ENCODE measurements at places on chromosomes 6 and 20. TPM values are rescaled to one million over a fixed set of nuclear protein-coding genes. Genes with fewer than 3 reads are reported as not detected.

The KHDC1L gene
- polyA plus RNA-seq: 0.77 TPM

The TPD52L2 gene
- 90.8 TPM for polyA plus RNA-seq

The MLN gene
- not detected for polyA plus RNA-seq

The SAMD5 gene
- polyA plus RNA-seq: not detected

The ELOVL5 gene
- polyA plus RNA-seq: 85.2 TPM

The XKR7 gene
- polyA plus RNA-seq: not detected

GRCh38 chr6:24273096-24273870 lies 84.6 kb downstream of the DCDC2 start:
- H3K27ac ChIP-seq: no peak overlapping the region
- H3K4me1 ChIP-seq: no peaks in the 10 kb centered on the region
- no peaks in the 10 kb centered on the region for H3K36me3 ChIP-seq
- DNase-seq: no peak
- no peak overlapping the region for H3K4me3 ChIP-seq
- H3K27me3 ChIP-seq: peaks cover 2% of the 10 kb centered on the region

DNA sequence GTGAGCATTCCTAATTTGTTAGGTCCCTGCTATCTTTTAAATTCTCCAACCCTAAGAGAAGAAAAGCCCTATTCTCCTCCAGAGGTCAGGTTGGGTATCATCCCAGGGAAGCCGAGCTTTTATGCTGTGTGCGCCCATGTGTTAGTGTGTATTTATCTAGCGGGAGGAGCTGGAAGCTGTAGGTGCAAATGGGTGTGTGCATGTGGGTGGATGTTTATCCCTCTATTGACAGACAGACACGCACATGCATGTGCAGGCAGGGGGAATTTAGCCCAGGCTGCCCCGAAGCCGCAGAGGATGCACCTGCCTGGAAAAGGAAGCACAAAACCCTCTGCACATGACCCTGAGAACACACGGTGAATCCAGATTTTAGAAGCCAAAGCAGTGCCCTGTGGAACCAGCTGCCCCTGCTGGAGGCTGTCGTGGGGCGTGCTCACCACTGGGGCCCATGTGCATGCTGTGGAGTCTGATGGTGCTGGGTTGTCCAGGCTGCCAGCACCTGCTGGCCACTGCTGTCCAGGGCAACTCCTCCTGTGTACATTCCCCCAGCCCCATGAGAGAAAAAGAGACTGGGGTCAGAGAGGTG lies 397.5 kb downstream of the TAF4 start:
- H3K36me3 ChIP-seq: no peaks in the 10 kb centered on the region
- H3K27ac ChIP-seq: no peak overlapping the region
- H3K4me3 ChIP-seq: no peak overlapping the region

- no peak for DNase-seq
- H3K4me1 ChIP-seq: no peaks in the 10 kb centered on the region
- H3K36me3 ChIP-seq: no peaks in the 10 kb centered on the region
Measured at GRCh38 chr6:165704045-165704748, 41.2 kb upstream of the PDE10A start.

- H3K4me1 ChIP-seq: no peaks in the 10 kb centered on the region
- no peak overlapping the region for H3K4me3 ChIP-seq
- peaks cover 4% of the 10 kb centered on the region for H3K27me3 ChIP-seq
- no peaks in the 10 kb centered on the region for H3K36me3 ChIP-seq
- no peak overlapping the region for H3K27ac ChIP-seq
Measured at GRCh38 chr6:122678841-122679240, 68.6 kb downstream of the PKIB start.

- no peaks in the 10 kb centered on the region for H3K36me3 ChIP-seq
- no peak overlapping the region for H3K4me3 ChIP-seq
- DNase-seq: no peak
Measured at GRCh38 chr6:7809346-7809745, 83.4 kb downstream of the BMP6 start.

DNA sequence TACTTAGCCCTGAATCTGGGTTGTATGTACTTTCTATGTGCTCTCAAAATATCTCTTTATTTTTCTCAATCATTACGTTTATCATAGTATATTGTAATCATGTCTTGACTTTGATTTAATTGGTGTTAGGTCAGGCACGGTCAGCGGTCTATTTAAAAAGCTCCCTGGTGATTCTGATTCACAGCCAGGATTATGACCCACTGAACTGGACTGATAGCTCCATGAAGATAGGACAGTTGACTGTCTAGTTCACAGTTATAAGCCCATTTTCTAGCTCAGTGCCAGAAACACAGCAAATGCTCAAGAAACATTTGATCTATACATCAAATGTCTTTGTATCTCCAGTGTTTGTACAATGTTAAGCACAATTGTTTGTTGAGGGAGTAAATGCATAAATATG lies 111.5 kb upstream of the CCN2 start:
- H3K36me3 ChIP-seq: no peaks in the 10 kb centered on the region
- no peak overlapping the region for H3K27ac ChIP-seq
- no peak overlapping the region for H3K4me3 ChIP-seq
- DNase-seq: no peak
- no peaks in the 10 kb centered on the region for H3K27me3 ChIP-seq

GRCh38 chr20:44706301-44707017 lies 8.7 kb upstream of the CCN5 start:
- no peaks in the 10 kb centered on the region for H3K4me1 ChIP-seq
- peak overlapping the region; percentile 46 for H3K27ac ChIP-seq
- no peaks in the 10 kb centered on the region for H3K36me3 ChIP-seq
- no peaks in the 10 kb centered on the region for H3K27me3 ChIP-seq
- no peak for DNase-seq

DNA sequence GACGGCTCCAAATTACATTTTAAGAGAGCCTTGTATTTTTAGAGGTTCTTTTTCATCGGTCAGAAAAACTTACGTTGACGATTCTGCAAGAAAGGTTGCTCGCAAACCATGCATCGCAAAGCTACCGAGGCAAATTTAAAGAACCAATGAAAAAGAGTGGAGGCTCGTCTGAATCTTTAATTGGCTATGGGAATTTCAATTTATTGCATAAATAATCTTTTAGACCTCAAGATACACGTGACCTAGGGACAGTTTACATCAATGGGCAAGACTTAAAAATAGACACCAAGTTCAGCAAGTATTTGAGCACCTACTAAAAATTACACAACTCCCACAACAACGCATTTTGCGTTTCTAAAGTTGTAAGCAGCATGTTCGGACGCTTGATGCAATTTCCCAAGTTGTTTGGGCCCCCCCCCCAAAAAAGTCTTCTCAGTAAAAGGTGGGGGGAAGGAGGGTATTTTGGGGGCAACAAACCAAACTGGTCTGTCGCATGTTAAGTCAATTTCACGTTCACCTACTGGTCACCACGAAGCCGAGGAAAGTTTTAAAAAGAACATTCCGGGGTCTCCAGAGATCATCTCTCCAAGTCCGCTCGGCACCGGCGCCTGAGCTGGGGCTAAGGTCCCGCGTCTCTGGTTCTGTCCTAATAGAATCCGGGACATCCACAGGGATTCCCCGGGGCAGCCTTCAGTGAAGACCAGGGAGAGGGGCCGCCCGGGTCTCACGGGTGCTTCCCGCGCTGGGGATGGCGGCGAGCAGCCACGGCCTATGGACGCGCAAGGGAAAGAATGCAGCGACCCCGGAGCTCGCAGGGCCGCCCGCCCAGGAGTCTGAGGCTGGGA lies 851 bp downstream of the SNX5 start:
- peaks cover 9% of the 10 kb centered on the region for H3K27me3 ChIP-seq
- H3K4me3 ChIP-seq: peak overlapping the region; percentile 88
- H3K27ac ChIP-seq: peak overlapping the region; percentile 96
- peaks cover 3% of the 10 kb centered on the region for H3K36me3 ChIP-seq
- peaks cover 86% of the 10 kb centered on the region for H3K4me1 ChIP-seq
- DNase-seq: peak; percentile 16

- H3K4me3 ChIP-seq: no peak overlapping the region
- no peak for DNase-seq
- H3K4me1 ChIP-seq: no peaks in the 10 kb centered on the region
Measured at GRCh38 chr6:149456311-149457021, 28.3 kb downstream of the ZC3H12D start.

DNA sequence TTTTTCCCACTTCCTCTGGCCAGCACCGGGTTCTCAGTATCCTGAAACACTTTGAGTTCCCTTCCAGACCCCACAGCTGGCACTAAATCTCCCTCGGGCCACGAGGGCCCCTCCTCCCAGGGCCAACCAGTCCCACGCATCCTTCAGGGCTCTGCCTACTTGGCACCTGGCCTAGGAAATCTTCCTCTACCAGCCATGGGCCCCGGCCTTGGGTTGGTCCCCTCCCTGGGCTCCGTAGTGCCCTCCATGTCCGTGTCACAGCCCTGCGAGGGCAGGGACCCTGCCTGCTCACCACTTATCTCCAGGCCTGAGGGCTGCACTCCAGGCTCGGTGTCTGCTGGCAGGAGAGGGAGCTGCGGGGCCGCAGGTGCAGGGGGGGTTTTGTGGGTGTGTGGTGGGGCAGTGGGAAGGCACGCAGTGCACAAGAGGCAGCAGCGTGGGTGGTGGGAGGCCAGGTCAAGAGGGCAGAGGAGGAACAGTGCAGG lies 48.8 kb upstream of the CDH22 start:
- H3K27me3 ChIP-seq: no peaks in the 10 kb centered on the region
- no peak for DNase-seq
- H3K36me3 ChIP-seq: no peaks in the 10 kb centered on the region
- H3K27ac ChIP-seq: no peak overlapping the region
- H3K4me1 ChIP-seq: peaks cover 43% of the 10 kb centered on the region
- no peak overlapping the region for H3K4me3 ChIP-seq

Measured in immature natural killer cell (primary cell).